Activated T-helper 1 cell treated with anti-CD3 and anti-CD28 coated beads, Interleukin-2, amount 50 U/mL, for 16 hours (primary cell): ENCODE measurements at places on chromosomes 7 and 10.

GRCh38 chr10:90787393-90788198 is 70.2 kb downstream of the HTR7 start:
- DNase-seq, result no peak

DNA sequence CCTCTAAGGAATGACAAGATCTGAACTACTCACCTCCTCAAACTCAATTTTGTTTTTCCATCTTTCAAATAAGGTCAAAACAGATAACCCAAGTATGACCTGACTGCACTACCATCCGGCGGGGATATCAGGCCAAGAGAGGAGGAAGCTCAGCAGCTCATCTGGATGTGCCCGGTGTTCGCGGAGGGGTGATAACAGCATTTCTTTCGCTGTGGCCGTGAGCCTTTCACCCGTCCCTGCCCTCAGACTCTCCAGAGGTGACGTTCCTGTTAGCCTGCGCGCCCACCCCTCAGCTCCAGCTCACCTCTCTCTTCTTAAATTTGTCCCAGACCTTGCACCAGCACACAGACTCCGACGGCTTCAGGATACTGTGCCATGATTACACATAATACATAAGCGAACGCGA is 526 bp downstream of the ZNF248 start:
- DNase-seq, result peak; percentile 5

DNA sequence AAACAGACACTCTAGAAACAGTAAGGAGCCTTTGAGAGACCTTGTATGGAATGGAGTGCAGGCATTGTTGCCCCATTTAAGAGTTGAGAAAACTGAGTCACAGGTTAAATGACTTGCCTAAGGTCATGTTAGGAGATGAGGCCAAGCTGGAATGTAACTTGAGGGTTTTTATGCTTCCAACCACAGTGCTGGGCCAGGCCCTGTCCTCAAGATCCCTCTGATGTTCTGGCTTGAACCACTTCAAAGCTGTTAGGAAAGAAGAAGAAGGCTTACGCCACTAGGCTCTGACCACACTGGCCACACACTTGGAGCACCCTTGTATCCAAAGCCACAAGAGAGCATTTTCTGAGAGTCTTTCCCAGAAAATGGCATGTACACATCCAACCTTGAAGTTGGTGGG is 42.7 kb downstream of the PLAU start:
- DNase-seq, result no peak

GRCh38 chr7:77710861-77711260 is 14.6 kb downstream of the RSBN1L start:
- no peak for DNase-seq

- no peak for DNase-seq
These were observed 21.6 kb downstream of the SFTPD start for GRCh38 chr10:79927111-79927828.

DNA sequence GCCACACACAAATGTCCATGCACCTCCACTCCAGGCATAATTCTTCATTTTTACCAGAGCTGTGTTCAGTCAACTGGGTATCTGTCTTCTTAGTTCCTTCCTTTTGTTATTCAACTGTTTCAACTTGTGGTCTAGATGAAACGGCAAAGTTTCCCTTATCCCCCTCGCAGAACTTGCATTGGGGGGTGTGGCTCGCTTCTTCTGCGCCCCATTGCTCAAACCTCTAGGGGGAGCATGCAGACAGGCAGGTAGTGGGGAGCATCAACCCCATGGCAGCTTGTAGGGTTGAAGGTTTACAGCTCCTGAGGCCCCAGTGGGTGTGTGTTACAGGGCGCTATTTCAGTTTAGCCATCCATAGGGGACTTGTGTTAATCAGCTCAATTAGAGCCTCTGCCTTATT is 38.3 kb upstream of the COBL start:
- no peak for DNase-seq

DNA sequence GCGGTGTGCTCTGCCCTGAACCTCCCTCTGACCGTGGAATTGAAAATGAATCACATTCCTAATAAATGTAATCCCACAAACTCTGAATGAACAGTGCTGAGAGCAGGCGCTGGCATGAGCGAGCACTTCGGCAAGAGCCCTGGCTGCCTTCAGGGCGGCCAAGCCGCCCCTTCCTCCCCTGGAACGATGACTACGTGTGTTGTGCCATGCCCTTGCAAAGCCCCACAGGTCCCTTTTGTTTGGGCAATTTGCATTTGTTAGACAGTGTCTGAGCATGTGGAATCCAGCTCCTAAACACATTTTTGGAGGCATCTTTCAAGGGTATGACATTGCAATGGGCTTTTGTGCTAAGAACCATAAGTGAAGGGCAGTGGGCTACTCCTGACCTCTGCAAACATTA is 95.6 kb upstream of the MKI67 start:
- no peak for DNase-seq

GRCh38 chr7:11005202-11005601 is 31.5 kb downstream of the PHF14 start:
- DNase-seq, result no peak

DNA sequence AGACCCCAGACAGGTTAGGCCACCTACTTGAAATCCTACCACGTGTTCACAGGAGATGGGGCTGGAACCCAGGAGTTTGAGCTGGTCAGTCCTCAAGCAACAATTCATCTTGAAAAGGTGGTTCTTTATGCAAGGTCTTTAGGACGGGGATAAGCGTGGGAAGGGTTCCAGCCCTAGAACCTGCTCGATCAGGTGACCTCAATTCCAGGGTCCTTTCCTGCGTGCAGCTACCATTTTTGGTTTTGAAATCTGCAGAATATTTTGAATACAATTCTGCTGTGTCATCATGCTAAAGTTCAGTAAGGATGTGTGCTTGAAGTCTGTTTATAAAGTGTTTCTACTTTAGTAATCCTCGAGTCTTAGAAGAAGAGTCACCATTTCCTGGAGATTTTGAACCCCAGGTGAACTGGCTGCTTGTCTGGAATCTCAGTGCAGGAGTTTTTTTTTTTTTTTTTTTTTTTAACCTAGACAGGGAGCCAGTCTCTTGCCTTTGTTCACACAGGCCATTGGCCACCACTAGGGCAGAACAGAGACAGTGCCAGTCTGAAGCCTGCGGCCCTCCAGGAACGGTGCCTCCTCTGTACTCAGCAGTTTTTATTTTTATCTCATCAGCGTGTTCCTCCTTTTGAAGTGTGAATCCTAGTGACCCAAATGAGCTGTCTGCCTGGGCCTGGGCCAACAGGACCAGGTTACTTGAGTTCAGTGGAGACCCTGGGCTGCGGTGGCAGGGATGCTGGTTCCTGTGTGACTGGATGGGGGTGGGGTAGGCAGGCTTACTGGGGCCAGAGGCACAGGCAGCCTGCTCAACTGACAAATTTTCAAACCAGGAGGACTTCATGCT is 54.6 kb downstream of the EEPD1 start:
- DNase-seq, result no peak

DNA sequence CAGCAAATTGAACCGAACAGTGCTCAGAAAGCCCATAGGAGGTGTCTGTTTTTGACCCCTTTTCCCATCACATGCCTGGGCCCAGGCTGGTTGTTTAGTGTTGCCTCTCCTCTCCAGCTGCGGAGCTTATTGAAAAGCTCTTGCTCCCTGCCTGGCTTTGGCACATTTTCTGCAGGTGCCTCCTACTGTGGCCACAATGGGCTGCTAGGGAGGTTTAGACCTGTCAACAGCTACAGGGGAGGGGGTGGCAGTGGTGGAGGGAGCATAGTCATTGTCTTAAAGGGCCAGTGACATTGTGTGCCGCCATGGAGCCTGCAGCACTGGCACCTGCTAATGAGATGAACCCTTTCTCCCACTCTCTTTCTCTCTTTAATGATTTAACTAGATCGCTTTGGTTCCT is 13.2 kb upstream of the ENO4 start:
- no peak for DNase-seq

GRCh38 chr10:113444766-113445365 is 108.0 kb upstream of the HABP2 start:
- no peak for DNase-seq
